ENCODE measurements at places on chromosomes 6 and 20.
A peak's percentile ranks its signal among the peaks of the same experiment; 100 is the strongest.

GRCh38 chr6:143234734-143235133, 174.0 kb downstream of the AIG1 start:
- no peak for DNase-seq

DNA sequence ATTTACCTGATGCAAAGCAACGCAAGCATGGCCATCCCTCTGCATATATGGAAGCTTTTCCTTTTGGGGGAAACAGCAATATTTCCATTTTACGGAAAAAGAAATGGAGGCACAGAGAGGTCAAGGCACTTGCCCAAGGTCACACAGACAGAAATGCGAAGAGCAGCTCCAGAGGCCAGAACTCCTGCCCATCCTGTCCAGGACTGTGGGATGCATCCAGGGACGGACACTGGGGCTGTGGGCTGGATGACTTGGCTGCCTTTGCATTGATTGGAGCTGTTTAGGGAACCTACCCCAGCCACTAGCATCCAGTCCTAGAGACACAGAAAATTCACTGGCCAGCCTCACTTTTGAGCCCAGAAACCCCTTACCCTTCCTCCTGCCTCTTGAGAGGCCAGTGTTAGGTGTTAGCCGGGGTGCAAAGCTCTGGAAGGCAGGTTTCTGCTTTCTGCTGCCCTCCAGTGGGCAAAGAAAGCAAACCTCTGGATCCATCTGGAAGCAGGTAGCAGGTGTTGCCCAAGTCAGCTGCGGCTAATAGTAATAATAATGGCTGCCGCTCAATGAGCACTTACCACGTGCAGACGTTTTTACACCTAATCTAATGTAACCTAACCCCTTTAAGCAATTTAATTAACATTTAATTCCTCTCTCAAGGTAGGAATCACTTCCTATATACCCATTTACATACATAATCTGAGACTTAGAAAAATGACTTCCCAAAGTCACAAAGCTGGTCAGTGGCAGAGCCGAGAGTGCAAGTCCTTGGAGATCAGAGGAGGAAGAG, 31.7 kb upstream of the CCN5 start:
- peak; percentile 50 for DNase-seq

- DNase-seq, result no peak
These were observed 78.8 kb upstream of the TENT5A start for GRCh38 chr6:81831274-81831673.

DNA sequence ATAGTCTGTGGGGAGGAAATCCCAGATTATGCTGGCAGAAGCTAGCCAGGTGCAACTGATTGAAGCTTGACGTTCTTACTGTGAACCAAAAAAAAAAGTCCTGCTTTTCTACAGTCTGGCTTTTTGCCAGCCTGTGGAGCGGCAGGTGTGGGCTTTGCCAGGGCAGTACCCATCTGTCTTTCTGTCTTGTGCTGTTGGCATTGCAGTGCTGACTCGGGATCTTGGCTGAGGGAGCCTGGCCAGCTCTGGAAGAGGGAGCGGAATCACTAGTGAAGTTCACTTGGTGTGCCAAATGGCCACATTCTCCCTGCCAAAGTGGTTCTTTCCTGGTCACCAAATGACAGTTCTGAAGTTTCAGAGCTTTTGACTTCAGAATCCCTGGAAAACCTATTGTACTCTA, 5.0 kb downstream of the KIF3B start:
- no peak for DNase-seq

DNA sequence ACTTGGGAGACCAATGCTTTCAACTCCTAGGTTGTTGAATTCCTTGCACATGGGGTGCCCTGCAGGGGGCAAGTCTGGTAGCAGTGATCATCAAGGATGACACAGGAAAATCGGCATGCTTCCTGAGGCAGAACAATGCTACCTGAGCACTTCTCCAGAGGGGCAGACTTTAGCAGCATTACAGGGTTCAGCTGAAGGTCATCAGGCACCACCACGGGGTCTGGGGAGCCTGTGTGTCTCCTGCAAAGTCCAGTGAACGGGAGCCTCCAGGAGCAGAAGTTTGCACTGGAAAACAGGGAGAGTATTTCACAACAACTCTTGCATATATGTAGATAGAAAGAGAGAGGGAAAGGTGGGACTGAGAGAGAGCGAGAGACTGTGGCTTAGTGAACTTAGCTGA, 10.2 kb downstream of the VSX1 start:
- DNase-seq, result no peak

DNA sequence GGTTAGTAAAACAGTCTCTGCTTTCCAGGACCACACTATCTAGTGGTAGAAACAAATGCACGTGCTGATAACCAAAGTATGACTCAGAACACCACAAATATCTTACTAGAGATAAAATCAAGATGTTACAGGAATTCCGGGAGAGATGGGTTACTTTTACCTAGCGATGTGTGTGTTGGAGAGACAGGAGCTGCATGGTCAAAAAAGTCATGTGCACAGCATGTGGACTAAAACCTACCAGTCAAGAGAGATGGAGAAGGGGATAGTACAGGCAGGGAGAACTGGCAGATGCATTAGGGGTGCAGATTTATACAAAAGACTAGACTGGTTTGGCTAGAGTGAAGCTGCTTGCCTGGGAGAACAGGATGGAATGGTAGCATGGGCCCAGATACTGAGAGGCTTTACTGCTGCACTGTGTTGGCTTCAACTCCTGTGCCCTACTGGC, 75.3 kb upstream of the MRAP2 start:
- DNase-seq, result no peak

GRCh38 chr6:151012321-151013294, 147.1 kb downstream of the MTHFD1L start:
- DNase-seq, result no peak

GRCh38 chr6:137490961-137491360, 3.2 kb downstream of the OLIG3 start:
- DNase-seq, result no peak

- no peak for DNase-seq
These were observed 135.0 kb upstream of the JARID2 start for GRCh38 chr6:15110726-15111354.

- no peak for DNase-seq
These were observed 68.0 kb downstream of the ISM1 start for GRCh38 chr20:13289031-13289430.

GRCh38 chr20:32285082-32285620, 7.7 kb downstream of the KIF3B start:
- DNase-seq, result no peak

- peak; percentile 59 for DNase-seq
These were observed 222.8 kb downstream of the UST start for GRCh38 chr6:148969603-148970061.

DNA sequence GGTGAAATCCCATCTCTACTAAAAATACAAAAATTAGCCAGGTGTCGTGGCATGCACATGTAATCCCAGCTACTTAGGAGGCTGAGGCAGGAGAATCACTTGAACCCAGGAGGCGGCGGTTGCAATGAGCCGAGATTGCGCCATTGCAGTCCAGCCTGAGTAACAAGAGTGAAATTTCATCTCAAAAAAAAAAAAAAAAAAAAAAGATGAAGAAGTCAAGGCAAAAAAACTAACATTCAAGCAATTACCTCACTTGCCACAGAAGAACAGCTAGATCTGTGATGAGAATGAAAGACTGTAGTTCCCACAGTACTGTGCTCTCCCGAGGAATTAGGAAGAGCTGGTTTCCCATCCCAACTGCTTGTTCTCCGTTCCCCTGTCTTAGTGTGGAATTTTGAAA, 144.7 kb upstream of the ECI2 start:
- DNase-seq, result no peak

GRCh38 chr6:3819161-3820110, 29.7 kb upstream of the FAM50B start:
- DNase-seq, result no peak

- DNase-seq, result no peak
These were observed 20.3 kb upstream of the LRRN4 start for GRCh38 chr20:6074145-6074561.

- no peak for DNase-seq
These were observed 18.0 kb downstream of the AIG1 start for GRCh38 chr6:143078468-143079324.

- DNase-seq, result peak; percentile 6
These were observed 118.4 kb downstream of the GRM4 start for GRCh38 chr6:34027445-34027936.

GRCh38 chr6:106609699-106610098, 19.6 kb downstream of the RTN4IP1 start:
- no peak for DNase-seq

- DNase-seq, result no peak
These were observed 38.0 kb downstream of the TGM3 start for GRCh38 chr20:2333821-2334220.

- no peak for DNase-seq
These were observed 30.8 kb upstream of the PPP1R3G start for GRCh38 chr6:5054245-5054873.

DNA sequence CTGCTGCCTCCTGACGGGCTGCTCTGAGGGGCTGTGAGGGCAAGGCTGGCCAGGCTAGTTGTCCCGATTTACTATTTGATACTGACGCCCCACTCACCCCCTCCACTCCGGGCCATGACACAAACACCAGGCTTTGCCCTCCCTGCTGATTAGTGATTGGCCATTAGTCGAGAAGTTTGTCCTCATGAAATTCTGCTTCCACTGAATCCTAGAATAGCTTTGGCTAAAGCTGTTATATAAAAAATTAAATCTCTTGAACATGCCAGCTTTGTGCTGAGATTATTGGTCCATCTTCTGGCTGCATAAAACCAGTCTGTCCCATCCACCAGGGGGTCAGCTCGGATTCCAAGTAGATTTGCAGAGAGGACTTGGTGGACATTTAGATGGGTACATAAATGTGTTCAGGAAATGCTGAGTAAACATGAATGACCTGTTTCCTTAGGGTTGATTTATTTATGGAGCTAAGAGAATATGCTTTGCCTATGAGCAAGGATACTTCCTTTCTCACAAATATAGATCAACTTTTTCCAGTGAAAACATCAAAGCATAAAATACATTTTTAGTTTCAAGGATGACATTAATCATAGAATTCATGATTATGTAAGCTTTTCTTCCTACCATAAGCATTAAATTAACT, at the start of gene GABRR2:
GABRR2 (minus strand) TSS at position 51 of the 637 bp plus-strand sequence. CDS start 134 bp downstream, outside the sequence.
- DNase-seq, result no peak

Data from NCI-H1930 (cell line).